PC-9 (cell line): ENCODE measurements at places on chromosomes 12 and 14. TPM values are rescaled to one million over a fixed set of nuclear protein-coding genes. Genes with fewer than 3 reads are reported as not detected.

DNA sequence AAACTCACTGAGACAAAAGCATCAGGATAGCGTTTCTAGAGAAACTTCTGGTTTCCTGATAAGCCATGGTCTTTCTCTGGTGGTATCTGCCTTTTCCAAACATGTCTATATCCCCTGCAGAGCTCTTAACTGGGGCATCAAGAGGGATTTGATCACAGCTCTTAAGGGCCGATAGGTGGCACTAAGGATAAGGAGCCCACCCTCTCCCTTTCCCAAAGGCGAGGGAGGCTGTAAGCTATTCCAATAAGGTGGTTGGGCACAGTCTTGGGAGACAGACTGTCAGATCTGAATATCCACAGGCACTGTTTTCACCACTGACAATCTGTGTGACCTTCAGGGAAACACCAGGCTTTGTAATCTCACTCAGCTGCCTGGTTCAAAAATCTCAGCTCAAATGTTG, 206.0 kb downstream of the ADGRD1 start:
- no peak for DNase-seq

STAC3 gene
- 1.3 and 2.2 TPM in 2 replicates for total RNA-seq

DNA sequence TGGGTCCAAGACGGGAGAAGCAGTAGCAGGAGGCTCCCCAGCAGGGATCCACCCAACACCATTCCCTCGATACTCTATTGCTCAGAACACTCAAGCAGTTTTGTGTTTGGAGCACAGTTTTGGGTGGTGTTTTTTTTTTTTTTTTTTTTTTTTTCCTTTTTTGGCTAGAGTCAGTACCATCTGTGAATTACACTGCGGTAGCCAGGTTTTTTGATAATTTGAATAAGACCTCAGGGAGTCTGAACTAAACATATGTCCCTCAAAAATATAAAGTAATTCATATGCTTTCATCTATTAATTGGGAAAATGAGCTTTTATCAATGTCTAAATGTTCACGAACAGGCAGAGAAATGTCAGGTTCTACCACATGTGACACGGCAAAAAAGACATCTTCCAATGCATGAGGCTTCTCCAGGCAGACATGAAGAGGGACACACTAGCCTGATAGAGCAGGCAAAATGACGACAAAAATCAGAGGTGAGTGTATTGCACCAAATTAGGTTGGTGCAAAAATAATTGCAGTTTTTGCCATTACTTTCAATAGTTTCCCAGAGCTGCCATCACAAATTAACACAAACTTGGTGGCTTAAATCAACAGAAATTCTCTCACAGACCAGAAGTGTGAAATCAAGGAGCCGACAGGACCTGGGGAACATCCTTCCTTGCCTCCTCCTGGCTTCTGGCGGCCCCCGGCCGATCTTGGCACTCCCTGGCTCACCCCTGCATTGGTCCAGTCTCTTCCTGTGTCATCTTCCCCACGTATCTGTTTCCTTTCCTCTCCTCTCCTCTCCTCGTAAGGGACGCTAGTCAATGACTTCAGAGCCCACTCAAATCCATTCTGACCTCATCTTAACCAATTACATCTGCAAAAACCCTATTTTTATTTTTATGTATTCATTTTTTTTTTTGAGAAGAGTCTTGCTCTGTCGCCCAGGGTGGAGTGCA, 33.9 kb downstream of the FOXN3 start:
- no peak for DNase-seq

GRCh38 chr12:98419081-98419794, 96.2 kb upstream of the TMPO start:
- DNase-seq = no peak

GRCh38 chr12:49057888-49058287, 2.7 kb downstream of the KMT2D start:
- DNase-seq = no peak

GRCh38 chr14:55955175-55955574, 163.0 kb upstream of the PELI2 start:
- DNase-seq = no peak

CRIP1 gene
- 296 and 374 TPM in 2 replicates for total RNA-seq

- DNase-seq = no peak
These were observed 1.5 kb downstream of the TCP11L2 start for GRCh38 chr12:106304001-106304421.

GRCh38 chr12:75553836-75554555, 42.6 kb upstream of the KRR1 start:
- DNase-seq = no peak

DNA sequence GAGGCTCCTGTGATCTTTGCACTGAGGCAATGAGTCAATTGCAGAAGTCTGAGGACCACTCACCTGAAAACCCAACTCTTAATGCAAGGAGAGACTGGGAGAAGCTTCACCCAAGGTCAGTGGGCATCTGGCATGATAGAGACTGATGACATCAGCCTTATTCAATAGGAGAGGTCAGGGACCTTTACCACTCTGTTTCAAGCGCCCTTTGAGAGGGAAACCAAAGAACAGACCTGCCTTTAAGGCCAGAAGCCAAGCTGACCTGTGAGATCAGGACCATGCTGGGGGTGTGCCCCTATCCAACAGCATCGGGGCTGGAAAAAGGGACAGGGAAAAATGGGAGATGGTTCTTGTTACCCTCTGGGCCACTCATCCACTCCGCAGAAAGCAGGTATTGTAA, 83.3 kb upstream of the FOXN3 start:
- no peak for DNase-seq

- DNase-seq = peak; percentile 78
These were observed 135.6 kb upstream of the MAX start for GRCh38 chr14:65237941-65238340.

PRB2 gene
- not detected in 2 replicates for total RNA-seq

IL26 gene
- not detected in 2 replicates for total RNA-seq

GRCh38 chr14:64654246-64654900, 49.9 kb upstream of the PLEKHG3 start:
- peak; percentile 87 for DNase-seq

SCARB1 gene
- 43.0 and 49.6 TPM in 2 replicates for total RNA-seq

GRCh38 chr12:6963016-6963731, 7.3 kb downstream of the PHB2 start:
- peak; percentile 89 for DNase-seq

NKX2-1 gene
- total RNA-seq = not detected in 2 replicates

DNA sequence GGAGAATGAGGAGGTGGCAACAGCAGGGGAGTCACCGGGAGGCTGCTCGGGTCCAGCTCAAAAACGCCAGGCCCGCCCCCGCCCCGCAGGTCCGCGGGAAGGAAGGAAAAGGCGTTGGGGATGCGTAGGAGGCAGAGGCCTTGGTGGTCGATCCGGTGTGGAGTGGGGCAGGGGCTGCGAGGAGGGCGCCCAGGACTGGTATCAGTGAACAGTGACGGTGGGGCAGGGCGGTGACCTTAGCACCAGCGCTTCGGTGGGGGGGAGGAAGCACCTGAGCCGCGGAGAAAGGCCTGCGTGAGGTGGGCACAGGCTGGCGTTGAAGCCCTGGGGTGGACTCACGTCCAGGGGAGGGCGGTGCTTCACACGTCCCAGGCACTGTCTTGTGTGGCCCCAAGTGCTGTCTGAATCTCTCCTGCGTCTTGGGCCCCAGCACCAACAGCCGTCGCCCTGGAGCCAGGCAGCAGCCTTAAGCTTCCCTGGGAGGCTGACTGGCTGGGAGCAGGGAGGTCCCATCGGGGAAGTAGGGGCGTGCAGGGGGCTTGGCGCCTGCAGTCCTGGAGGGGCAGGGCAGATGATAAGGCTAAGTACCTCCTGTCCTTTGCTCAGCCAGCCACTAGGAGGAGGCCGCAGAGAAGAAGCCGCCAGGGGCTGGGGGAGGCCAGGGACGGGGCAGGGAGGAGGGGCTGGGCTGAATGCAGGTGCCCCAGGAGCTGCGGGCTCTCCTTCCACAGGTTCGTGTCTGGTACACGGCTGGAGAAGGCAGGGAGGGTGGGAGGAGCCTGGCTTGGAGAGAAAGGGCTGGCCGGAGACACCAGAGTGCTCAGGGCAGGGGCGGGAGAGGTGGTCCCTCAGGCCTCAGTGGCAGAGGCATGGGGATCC, 26.5 kb downstream of the ZBTB42 start:
- DNase-seq = no peak

DNA sequence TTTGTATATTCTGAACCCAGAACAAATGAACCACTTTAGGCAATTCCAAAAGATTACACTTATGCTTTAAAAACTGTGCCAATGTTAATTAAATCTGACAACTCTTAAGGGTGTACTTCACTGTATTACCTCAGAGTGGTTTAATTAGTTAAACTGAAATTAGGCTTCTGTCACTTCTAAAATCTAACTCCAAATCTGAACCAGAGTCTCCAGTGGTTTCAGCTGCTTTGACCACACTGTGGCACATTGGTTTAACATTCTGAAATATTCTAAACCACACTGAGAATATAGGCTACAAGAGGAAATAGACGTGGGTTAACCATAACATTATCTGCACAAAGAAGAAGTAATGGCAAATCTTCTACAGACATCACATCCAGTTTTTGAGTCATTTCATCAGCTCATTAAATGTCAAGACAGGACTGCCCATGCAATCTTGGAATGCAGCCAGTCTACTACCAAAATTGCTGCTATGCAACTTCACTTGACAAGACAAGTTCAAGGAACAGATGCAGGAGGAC, 94.8 kb downstream of the LRP6 start:
- DNase-seq = no peak

TSPAN19 gene
- total RNA-seq = not detected in 2 replicates

DNA sequence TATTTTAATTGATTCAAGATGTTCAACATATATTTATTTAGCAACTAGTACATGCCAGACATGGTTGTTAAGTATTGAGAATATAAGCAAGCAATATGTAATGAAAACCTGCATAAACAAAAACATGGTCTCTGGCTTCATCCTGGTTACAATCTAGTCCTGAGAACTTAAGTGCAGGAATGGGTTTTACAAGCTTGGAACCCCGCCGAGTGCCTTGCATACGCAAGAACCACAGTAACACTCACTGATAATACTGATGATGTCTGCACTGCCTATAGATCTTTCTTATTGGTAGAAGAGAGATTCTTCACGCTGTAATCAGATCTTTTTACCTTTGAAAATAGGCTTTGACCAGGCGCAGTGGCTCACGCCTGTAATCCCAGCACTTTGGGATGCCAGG, 22.9 kb upstream of the CALM1 start:
- no peak for DNase-seq

- DNase-seq = no peak
These were observed 164.5 kb downstream of the TMTC3 start for GRCh38 chr12:88306471-88307069.

GRCh38 chr14:90345239-90345557, 13.5 kb upstream of the NRDE2 start:
- DNase-seq = no peak

GRCh38 chr14:24254630-24255392, 8.2 kb downstream of the TGM1 start:
- no peak for DNase-seq

KCNK10 gene
- not detected in 2 replicates for total RNA-seq

CLEC2B gene
- 3.4 and 3.9 TPM in 2 replicates for total RNA-seq

ZNF385A gene
- total RNA-seq = 17.2 and 18.0 TPM in 2 replicates

MYO1H gene
- not detected in 2 replicates for total RNA-seq

GRCh38 chr12:45558353-45558752, 171.2 kb upstream of the ARID2 start:
- no peak for DNase-seq

- DNase-seq = no peak
These were observed 36.6 kb downstream of the SENP1 start for GRCh38 chr12:48069241-48069640.

LACRT gene
- not detected in 2 replicates for total RNA-seq

MYF6 gene
- total RNA-seq = not detected in 2 replicates

DNA sequence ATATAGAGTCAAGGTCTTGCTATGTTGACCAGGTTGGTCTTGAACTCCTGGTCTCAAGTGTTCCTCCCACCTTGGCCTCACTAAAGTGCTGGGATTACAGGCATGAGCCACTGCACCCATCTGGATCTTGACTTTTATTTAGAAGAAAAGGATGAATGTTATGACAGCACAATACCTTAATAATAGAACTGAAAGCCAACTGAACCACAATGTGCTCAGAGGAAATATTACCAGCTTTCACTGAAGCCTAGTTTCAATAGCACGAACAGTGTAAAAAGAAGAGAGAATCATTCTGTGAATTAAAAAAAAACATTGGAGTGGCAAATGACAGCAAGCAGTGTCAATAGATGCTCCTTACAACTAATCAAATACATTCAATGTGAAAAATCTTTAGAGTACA, 239.2 kb upstream of the RMST start:
- DNase-seq = no peak

GPATCH2L gene
- total RNA-seq = 124 and 142 TPM in 2 replicates

FAM181A gene
- not detected in 2 replicates for total RNA-seq

- DNase-seq = no peak
These were observed 8.9 kb downstream of the CMTM5 start for GRCh38 chr14:23385642-23386265.

MANSC4 gene
- total RNA-seq = not detected in 2 replicates

- DNase-seq = peak; percentile 70
These were observed 125.9 kb downstream of the CALM1 start for GRCh38 chr14:90522571-90523191.

GRCh38 chr12:113988976-113989375, 22.9 kb upstream of the RBM19 start:
- no peak for DNase-seq

DNA sequence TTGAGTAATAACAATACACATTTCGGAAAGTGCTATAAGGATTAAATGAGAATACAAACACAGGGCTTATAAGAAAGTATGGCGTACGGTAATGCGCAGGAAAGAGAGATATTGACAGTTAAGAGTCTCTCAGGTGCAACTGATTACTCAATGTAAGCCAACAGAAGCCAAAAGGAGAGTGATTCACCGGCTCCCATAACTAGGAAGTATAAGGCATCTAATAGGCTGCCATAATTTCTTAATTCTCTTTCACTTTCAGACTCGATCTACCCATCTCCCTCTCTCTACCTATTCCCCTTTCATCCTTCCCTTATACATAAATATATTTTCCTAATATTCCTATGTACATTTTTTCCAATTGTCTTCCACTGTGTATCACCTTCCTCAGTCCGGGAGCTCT, 90.0 kb downstream of the MDGA2 start:
- DNase-seq = no peak

DNA sequence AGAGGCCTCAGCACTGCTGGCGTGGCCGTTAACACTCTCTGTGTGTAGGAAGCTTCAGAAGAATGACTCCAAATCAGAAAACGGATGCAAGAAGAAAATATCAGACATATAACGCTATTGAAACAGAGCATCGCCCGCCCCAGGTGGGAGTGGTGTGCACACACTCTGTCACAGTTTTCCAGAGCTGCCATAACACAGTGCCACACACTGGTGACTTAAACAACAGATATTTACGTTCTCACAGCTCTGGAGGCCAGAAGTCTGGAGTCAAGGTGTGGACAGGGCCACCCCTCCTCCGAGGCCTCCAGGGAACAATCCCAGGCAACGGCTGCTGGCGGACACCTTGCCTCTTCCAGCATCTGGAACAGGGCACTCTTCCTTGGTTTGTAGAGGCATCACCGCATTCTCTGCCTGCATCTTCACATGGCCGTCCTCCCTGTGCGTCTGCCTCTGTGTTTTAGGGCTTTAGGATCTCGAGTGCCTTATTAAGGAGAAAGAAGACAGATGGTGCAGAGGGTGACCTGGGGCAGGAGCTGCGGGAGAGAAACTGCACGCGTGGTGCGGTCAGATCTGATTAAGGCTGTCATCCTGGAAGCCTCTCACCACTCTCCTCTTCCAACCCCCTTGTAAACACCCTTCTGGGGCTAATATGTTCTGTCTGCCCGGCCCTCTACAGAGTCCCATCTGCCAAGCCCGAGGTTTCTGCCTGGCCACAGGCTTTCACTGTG, 141.0 kb downstream of the SLC15A4 start:
- no peak for DNase-seq
